ENCODE measurements at places on chromosomes 1 and 21. TPM values are rescaled to one million over a fixed set of nuclear protein-coding genes. Genes with fewer than 3 reads are reported as not detected.
A peak's percentile ranks its signal among the peaks of the same experiment; 100 is the strongest.

TTC22 gene
- 0.29 TPM for total RNA-seq

FRRS1 gene
- 24.4 TPM for total RNA-seq

UMODL1 gene
- total RNA-seq = 0.32 TPM

RXFP4 gene
- not detected for total RNA-seq

ERG gene
- not detected for total RNA-seq

GRCh38 chr1:115118611-115119010 lies 29.3 kb upstream of the TSPAN2 start:
- H3K4me1 ChIP-seq = no peaks in the 10 kb centered on the region
- no peak for DNase-seq
- H3K27me3 ChIP-seq = peaks cover 5% of the 10 kb centered on the region
- no peak overlapping the region for H3K4me3 ChIP-seq

GRCh38 chr21:42959728-42960127 lies 14.6 kb upstream of the PKNOX1 start:
- peaks cover 7% of the 10 kb centered on the region for H3K4me1 ChIP-seq
- no peak overlapping the region for H3K27ac ChIP-seq
- H3K27me3 ChIP-seq = no peaks in the 10 kb centered on the region

DNA sequence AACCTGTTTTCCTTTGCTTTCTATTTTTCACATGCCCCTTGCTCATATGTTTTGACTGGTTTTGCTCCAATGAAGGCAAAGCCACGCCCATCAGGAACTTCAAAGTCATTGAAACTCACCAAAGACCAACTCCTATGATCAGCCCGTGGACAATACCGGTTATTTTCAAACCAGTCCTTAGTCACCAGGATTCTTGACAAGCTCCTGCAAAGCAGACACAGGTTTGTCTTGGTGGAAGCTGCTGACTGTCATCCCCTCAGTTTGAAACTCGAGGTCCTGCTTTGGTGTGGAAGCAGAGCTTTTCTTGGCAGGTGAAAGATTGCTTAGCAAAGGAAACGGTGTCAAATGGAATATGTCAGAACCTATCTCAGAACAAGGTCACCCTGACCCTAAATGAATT lies 384.7 kb upstream of the CXADR start:
- no peaks in the 10 kb centered on the region for H3K36me3 ChIP-seq
- peaks cover 6% of the 10 kb centered on the region for H3K4me1 ChIP-seq
- H3K4me3 ChIP-seq = no peak overlapping the region
- no peak for DNase-seq

DNA sequence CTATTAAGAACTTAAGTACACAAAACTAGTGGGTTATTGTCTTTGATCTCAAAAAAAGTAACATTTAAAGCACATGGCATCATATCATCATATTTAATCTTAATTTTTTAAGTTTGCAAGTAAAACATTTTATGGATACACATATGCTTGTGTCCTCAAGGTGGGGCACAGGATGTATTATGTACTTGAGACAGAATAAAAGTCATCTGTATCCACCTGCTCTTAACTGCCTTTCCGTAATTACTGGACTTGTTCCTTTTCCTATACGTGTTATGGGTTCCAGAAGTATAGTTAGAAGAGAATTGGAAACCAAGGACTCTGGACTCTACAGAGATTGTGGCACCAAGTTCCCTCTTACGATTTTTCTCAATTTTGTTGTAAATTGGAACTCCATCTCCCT lies 79.4 kb downstream of the FCRL5 start:
- DNase-seq = no peak
- no peaks in the 10 kb centered on the region for H3K4me1 ChIP-seq
- H3K27me3 ChIP-seq = no peaks in the 10 kb centered on the region
- no peaks in the 10 kb centered on the region for H3K36me3 ChIP-seq
- no peak overlapping the region for H3K27ac ChIP-seq

- peaks cover 13% of the 10 kb centered on the region for H3K36me3 ChIP-seq
- peak overlapping the region; percentile 99 for H3K27ac ChIP-seq
- H3K27me3 ChIP-seq = no peaks in the 10 kb centered on the region
- peaks cover 23% of the 10 kb centered on the region for H3K4me1 ChIP-seq
Measured at GRCh38 chr1:160410406-160411005, 10.1 kb downstream of the VANGL2 start.

DNA sequence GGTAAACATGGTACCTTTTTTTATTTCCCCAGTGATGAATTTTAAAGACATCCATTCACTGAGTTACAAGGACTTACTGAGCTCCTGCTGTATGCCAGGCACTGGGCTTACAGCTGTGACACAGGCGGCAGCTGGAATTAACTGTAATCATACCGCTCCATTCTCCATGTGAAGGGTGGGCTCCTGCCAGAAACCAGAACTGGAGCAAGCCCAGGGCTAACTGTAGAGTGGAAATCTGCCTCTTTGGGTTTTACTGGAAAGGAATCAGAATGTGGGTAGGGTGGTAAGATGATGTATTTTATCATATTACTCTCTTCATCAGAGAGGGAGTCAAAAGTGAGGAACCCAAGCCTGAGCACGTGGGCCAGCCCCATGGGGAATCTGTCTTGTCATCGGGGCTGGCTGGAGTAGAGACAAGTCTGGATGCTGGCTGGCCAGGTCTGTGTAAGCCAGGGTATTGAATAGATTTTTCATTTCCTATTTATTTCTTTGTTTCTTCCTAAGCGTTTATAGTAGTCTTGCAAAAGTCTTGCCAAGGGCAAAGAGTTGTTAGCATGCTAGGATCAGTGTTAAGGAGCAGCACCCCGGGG lies 21.5 kb downstream of the FGGY start:
- H3K4me3 ChIP-seq = no peak overlapping the region
- no peaks in the 10 kb centered on the region for H3K27me3 ChIP-seq
- no peak overlapping the region for H3K27ac ChIP-seq

GRCh38 chr1:52574594-52574993 lies 21.7 kb upstream of the TUT4 start:
- H3K36me3 ChIP-seq = no peaks in the 10 kb centered on the region
- H3K4me1 ChIP-seq = peaks cover 3% of the 10 kb centered on the region
- H3K27me3 ChIP-seq = no peaks in the 10 kb centered on the region
- H3K27ac ChIP-seq = no peak overlapping the region
- DNase-seq = no peak

GRCh38 chr1:36450919-36451305 lies 661 bp upstream of the OSCP1 start:
- peak overlapping the region; percentile 69 for H3K27ac ChIP-seq
- H3K36me3 ChIP-seq = peaks cover 21% of the 10 kb centered on the region
- H3K27me3 ChIP-seq = no peaks in the 10 kb centered on the region
- H3K4me3 ChIP-seq = peak overlapping the region; percentile 79
- no peak for DNase-seq

Measured in endodermal cell (in vitro differentiated cells).